Gastroesophageal sphincter (tissue), 4 donors: ENCODE measurements at places on chromosomes 4 and X. TPM values are rescaled to one million over a fixed set of nuclear protein-coding genes. Genes with fewer than 3 reads are reported as not detected.

- no peak for ATAC-seq
These were observed 48.1 kb upstream of the DHRSX start for GRCh38 chrX:2548711-2549423.

GRCh38 chr4:83753260-83753659 is 217.4 kb downstream of the GPAT3 start:
- no peak for ATAC-seq

GRCh38 chrX:131675596-131676194 is 131.8 kb downstream of the OR13H1 start:
- no peak for ATAC-seq

DNA sequence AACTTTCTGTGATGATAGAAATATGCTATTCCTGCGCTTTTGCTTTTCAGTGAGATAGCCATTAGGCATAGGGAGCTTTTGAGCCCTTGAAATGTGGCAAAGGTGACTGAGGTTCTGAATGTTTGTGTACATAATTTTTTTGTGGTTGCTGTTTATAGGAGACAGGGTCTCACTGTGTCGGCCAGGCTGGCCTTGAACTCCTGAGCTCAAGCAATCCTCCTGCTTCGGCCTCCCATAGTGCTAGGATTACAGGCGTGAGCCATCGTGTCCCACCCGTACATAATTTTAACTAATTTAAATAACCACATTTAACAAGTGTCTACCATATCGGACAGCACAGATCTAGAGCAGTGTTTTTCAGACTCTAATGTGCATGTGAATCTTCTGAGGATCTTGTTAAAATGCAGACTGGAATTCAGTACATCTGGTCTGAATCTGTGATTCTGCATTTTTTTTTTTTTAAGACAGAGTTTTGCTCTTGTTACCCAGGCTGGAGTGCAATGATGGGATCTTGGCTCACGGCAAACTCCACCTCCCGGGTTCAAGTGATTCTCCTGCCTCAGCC is 45.3 kb downstream of the CASP6 start:
- ATAC-seq, result no peak

GRCh38 chr4:47721892-47722575 is 115.8 kb downstream of the CORIN start:
- no peak for ATAC-seq

DNA sequence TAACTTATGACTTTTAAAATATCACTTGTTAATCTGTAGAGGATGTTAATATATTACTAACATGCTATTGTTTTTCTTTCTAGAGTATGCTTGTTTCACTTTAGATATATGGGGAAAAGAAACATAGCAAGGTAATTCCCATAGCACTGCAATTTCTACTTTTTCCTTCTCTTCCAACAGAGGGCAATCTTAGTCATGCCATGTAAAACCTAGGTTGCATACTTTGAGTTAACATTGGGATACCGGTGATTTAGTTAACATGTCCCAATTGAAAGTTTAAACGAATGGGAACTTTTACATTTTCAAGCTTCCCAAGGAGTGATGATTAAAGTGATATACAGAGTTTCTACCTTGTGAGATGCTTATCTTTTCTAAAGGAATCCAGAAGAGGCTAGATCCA is 89.4 kb upstream of the IL13RA1 start:
- no peak for ATAC-seq

TEX13B gene
- total RNA-seq, result not detected
